T-helper 1 cell (primary cell): ENCODE measurements at places on chromosomes 16 and 17.

GRCh38 chr17:49819651-49820050 is 28.2 kb downstream of the TAC4 start:
- no peak for DNase-seq

DNA sequence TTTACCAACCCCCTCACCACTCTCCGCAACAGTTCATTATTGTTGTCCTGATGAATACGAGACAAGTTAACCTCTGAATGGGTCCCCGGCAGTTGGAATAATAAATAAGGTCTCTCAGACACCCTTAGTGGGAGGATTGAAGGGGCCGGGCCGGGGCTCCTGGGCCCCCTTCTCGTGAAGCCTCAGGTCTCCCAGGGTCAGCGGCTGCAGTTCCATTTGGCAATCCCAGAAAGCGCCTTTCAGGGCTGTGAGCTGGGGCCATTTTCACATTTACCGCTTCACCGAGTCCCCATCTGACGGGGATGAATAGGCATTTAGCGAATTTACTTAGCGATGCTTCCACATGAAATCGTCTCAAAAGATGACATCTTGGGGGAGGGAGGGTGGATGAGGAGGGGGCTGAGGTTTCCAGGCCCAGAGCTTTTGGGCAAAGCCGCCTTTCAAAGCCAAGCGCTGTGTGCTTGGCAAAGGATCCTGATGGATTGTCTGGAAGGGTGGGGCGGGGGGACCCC is 309.8 kb downstream of the XYLT1 start:
- no peak for DNase-seq

DNA sequence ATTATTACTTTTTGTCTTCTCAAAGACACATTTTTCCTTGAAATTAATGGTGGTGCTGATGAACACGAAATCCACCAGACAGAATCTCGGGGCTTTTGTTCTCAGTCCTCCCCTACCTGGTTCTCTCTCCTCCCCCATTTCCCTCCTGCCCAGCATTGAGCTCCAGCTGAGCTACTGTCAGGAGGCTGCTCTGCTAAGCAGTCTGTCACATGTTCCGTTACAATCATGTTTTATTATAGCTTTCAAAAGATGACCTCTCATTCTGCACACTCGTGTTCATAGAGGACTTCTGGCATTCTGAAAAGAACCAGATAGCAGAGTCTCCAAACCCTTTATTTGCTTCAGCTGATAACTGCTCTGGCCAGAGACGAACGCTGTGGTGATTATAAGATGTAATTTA is 732.5 kb upstream of the RBFOX1 start:
- DNase-seq: no peak

- no peak for DNase-seq
These were observed 878 bp upstream of the DNAJA2 start for GRCh38 chr16:46974352-46974751.

DNA sequence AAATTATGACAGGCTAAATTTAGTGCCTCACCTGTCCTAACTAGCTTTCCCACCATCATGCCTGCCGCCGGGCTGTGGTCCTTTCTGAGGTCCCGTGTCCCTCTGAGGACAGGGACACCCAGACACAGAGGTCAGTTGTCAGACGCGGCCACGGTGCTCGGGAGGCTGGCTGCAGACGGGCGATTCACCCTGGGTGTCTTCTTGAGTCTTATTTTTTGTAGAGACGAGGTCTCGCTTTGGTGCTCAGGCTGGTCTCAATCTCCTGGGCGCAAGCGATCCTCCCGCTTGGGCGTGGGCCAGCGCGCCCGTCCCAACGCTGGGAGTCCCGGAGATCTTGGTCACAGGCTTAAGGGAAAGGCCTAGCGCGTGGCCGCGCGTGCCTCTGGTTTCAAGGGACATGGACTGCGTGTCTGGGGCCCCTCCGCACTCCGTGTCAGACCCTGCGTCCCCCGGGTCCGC is 797 bp upstream of the RAB11FIP3 start:
- DNase-seq: no peak

GRCh38 chr17:44995436-44996001 is 27.4 kb upstream of the C1QL1 start:
- no peak for DNase-seq

GRCh38 chr16:78695391-78695790 is 595.9 kb downstream of the WWOX start:
- DNase-seq: no peak

DNA sequence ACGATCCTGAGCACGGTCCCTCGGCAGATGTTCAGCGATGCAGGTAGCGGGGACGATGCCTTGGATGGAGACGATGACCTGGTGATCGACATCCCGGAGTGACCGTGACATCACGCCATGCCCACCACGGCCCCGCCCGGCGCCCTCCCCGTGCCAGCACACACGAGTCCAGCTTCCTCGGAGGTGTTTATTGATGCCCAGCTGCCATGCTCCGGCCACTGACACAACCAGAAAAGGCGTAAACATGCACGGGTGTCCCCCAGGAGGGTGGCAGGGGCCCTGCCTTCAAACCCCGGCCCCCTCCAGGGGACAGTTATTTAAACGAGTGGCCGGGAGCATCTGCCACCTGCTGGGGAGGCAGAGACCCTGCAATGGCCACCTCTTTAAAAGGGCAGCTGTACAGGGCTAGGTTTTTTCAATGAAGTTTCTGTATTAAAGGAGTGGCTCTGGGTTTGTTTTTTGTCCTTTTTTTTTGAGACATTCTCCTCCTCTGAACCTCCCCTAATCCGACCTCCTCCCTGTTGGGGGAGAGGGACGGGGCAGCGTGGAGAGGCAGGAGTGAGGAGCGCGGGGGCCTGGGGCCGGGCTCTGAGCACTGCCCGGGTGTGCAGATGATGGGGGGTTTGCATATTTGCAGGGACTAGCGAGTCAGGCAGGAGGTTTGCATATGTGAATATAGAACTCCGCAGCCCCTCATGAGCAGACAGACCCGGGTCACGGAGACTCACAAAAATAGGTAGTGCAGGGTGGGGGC is 5.3 kb downstream of the DOC2A start:
- DNase-seq: peak; percentile 38

- peak; percentile 94 for DNase-seq
These were observed 18.5 kb downstream of the RAP1GAP2 start for GRCh38 chr17:2814481-2815341.

DNA sequence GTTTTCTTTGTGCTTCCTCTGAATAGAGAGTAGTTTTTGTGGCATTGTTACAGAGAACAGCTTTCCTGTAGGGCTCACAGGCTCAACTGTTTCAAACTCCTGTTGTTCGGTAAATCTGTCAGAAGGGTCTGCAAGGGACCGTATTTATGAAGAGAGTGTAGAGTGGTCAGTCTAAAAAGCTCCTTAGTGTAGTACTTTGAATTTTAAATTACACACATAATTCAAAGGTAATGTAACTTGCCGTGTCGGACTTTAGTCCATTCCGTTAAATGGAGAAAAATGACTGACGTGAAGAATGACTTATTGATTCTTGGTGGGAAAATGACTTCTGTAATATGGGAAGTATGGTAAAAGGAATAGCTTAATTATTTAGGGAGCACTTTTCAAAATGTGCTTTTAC is 190.9 kb downstream of the WWOX start:
- no peak for DNase-seq

GRCh38 chr17:77433385-77434135 is 292.8 kb downstream of the SEC14L1 start:
- DNase-seq: no peak
